Stimulated activated CD8-positive, alpha-beta memory T cell treated with anti-CD3 and anti-CD28 coated beads, Interleukin-7, amount 100 ng/mL, for 1 hour (primary cell): ENCODE measurements at places on chromosomes 7 and 10.

DNA sequence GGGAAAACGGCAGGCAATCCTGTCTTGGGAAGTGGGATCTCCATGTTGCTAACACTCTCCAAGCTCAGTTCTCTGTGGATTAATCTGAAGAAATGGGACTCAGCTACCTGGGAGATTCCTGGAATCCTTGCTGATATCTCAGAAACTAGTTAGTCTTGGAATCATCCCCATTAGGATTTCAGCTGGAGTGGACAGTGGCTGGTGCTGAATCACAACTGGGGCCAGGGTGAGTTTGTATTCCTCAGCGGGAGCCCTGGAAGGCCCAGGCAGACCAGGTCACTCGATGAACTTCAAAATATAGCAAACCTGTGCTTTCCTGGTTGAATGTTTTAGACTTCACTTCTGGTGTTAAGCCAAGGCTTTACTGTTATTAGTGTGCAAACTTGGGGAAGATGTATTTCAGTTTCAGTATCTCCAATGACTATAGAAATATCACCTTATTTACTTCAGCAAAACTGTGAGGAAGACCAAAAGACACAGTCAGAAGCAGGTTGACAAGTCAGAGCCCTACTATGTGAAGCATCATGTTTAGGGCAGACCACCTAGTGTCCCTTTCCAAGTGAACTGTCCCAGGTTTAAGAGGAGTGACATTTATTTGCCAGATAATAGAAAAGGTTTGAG lies 126.1 kb downstream of the AOAH start:
- DNase-seq = no peak

GRCh38 chr7:30436518-30436917 lies 42.1 kb downstream of the NOD1 start:
- DNase-seq = no peak

DNA sequence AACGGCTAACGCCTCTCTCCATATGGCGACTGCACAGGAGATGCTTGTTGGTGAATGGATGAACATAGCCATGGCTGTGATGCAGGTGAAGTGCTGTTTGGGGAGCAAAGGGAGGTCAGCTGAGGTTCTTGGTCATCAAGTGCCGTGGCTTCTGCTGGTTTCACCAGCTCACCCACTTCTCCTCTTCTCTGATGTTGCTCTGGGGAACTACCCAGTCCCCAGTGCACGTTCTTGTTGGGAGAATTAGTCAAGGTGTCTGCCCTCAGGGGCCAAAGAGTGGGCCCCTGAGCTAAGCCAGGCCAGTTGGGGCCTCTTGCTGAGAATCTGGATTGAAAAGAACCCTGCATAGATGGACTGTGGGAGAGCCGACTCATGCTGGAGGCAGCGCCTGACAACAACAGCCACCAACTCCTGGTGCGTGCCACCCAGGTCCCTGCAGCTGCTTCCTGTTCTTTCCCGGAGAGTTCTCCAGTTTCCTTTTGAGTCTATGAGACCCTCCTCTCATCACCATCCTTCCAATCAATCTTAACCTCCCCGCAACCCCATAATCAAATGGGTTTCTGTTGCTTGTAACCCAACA lies 3.0 kb downstream of the BTBD16 start:
- DNase-seq = no peak

DNA sequence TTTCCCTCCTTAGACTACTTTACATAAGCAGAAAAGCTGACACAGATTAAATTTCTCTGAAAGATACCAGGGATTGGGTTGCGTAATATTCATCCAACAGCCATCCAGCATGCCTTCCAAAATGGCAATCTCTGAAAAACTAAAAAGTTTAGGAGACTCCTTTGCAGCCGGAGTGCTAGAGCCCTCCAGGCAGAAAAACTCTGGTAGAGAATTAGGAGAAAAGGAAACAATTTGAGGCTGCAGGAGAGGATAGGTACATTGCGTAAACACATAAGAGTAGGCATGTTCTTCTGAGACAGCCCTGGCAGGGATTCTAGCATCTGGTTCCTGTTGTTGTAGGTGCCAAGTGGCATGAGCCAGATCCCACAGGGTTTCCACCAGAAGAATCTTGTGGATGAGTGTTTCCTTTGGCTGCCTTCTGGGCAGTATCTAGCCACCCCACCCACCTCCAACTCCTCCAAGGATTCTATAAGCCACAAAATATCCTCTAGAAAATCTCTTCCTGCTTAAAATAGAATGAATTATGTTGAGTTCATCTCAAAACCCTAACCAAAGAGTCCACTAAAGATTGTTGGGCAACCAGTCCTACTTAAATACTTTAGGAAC lies 402.4 kb downstream of the HGF start:
- no peak for DNase-seq

DNA sequence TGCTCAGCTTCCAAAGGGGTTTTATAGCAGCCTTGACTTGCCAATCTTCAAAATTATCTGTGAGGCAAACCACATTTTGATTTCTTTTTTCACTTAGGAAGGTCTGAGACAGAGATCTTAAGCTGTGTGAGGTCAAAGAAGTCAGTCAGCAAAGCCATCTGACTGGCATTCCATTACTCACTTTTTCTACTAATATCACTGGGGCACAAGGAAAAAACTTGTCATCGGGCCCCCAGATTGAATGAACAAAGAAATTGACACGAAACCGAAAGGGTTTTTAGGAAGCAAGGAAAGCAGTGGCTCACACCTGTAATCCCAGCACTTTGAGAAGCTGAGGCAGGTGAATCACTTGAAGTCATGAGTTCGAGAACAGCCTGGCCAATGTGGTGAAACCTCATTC lies 78.5 kb upstream of the FRMD4A start:
- no peak for DNase-seq

DNA sequence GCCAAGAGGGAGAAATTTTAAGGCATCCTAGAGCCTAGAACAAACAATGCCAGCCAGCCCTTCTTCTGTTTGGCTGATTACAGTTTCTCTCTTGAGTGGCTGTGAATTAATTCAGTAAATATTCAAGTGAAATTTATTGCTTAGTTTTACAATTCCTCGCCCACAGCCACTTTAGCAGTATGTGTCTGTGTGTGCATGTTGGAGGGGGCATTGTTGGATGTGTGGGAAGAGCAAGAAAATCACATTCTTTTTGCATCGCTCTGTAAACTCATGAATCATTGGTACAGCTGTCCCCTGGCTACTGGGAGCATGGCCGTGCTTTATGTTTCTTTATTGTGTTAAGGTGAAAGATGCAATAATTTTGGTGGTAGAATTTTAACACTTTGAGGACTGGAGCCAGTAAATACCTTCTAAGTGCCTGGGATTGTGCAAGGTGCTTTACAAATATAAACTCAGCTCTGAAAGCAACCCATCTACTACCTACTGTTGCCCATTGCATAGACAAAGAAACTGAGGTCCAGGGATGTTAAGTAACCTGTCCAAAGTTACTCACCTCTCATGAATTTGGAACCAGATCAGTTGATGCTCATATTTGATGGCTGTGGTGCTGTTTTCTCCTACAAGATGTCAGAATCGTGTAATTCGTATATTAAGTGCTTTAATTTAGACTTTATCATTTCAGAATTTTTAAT lies 89.9 kb upstream of the BTBD16 start:
- DNase-seq = no peak

- DNase-seq = no peak
Observed at GRCh38 chr10:76550806-76551205, 1086.8 kb downstream of the KCNMA1 start.
